ENCODE measurements at places on chromosomes 1 and 21.

GRCh38 chr1:30889511-30889910, 19.0 kb downstream of the SDC3 start:
- DNase-seq: no peak

- DNase-seq: no peak
These were observed 27.5 kb downstream of the KCTD3 start for GRCh38 chr1:215594640-215595039.

GRCh38 chr1:70509996-70510876, 99.2 kb downstream of the CTH start:
- DNase-seq: no peak

DNA sequence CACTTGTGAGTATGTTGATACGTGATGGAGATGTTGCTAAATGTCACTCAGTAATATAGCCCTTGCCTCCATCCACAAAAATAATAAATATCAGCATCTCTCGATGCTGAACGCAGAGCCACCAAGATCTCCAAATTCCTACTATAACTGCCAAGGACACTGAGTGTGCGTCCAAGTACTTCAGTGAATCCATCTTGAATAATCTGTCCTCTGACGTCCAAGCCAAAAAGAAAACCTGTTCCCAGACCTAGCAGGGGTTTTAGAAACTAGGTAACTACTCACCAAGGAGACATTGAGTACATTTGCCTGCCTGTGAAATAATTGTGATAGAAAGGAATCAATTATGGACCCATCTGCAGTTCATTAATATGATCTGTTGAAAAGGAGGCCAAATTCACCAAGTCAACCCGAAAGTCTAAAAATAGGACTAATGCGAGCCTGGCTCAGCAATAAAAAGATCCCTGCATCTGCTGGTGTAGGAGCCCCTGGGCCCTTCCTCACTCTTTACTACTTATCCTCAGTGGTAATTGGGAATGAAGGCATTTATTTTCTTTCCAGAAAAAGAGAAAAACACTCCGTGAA, 226.9 kb upstream of the IRF2BP2 start:
- DNase-seq: no peak

- DNase-seq: no peak
These were observed 127.3 kb upstream of the ADGRL4 start for GRCh38 chr1:79133774-79134364.

GRCh38 chr1:67941746-67942145, 108.5 kb upstream of the GNG12 start:
- no peak for DNase-seq

- no peak for DNase-seq
These were observed 48.4 kb downstream of the CCN1 start for GRCh38 chr1:85628791-85629531.

- DNase-seq: no peak
These were observed 96.3 kb downstream of the ST3GAL3 start for GRCh38 chr1:43803646-43804045.

DNA sequence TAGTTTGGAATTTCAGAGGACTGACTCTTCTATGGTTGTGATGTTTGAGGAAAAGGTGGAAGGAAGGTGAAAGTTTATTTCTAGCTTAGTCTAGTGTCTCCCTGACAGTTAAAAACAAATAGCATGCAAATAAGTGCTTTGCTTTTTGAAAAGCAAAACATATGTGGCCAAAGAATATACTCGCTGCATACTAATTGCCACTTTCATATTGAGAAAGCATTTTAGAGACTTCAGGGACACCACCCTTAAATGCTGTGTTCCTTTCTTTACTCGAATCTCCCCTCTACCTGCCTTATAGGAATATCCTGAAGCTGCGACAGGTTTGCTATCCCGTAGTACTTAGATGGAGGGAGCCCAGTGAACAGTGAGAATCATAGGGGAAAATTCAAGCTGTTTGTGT, 23.2 kb downstream of the GLUL start:
- no peak for DNase-seq

DNA sequence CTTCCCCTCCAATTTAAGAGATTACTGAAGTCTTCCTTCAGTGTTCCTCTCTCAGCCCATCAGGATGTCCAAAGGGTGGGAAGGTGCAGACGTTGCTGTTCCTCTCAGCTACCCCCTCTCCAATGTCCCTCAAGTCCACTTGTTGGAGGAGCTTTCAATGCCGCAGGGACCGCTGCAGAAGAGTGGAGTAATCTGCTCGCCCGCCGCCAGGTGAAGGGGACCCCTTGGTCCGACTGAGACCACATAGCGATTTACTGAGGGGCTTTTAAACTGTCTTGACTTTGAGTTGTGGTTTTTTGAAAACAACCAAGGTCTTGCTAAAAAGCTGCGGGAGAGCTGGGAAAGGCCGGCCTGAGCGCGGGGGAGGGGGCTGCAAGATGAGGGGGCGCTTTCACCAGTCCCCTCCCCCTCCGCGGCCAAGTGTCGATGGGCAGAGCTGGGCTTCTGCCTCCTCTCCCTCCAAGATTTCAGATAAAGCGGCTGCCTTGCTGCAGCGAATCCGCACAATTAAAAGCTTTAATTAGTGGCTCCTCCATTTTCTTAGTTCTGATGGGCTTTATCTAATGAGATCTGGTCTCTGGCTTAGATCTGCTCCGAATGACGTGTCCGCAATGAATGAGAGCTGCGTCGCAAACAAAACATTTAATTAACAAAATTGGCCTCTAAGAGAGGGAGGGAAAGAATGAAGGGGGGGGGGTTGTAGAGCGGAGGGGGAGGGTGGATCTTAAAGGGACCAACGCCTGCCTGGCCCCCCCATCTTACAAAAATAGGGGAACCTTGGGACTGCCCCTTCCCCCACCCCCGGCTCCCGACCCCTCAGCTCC, 5.9 kb downstream of the LMO4 start:
- no peak for DNase-seq

GRCh38 chr1:108047085-108047484, 82.1 kb upstream of the VAV3 start:
- DNase-seq: no peak

GRCh38 chr21:30962013-30962412, 76.3 kb downstream of the KRTAP19-8 start:
- DNase-seq: no peak

- no peak for DNase-seq
These were observed 38.1 kb upstream of the PTCH2 start for GRCh38 chr1:44881011-44881632.

DNA sequence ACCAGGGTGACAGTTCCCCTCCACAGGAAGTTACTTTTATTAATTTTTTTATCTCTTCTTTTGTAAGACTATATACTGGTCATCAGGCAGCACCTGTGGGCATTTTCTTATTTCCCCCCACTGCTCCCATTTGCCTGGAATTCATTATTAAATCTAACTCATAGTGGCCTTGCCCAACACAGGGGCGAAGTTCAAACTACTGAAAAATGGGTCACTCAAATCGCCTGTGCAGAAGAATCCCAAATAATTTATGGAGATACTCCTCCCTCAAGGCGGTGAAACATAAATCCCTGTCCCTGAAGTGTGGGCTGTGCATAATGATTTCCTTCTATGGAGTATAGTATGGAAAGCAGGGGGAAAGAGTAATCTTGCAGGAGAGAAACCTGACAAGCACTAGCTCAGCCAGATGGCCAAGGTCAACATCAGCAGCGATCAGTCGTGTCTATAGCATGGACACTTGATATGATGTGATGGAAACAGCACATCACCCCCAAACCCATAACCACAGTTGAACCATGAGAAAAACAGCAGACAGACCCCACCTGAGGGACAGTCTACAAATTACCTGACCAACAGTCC, 7.9 kb downstream of the CAMK2N1 start:
- DNase-seq: no peak

DNA sequence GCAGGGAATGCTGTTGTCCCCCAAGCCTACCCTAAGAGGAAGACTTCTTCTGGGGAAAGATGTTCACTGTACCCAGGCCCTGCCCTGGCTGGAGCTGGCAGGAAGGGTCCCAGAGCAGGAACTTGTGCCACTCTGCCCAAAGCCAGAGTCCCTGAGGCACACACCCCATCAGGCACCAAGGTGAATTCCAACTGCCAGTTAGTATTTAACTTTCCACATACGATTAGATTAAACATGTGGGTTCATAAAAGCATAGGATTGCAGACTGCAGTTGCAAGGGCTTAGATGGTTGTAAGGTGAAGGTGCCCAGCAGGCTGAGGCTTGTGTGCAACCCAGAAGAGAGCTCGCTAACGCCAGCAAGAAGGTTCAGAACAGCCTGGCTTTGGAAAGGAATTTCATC, at the start of gene KCNE2:
TSS of gene KCNE2 (plus strand) at position 274 of the 400 bp plus-strand sequence. CDS start 6,473 bp downstream, outside the sequence.
- no peak for DNase-seq

- no peak for DNase-seq
These were observed 29.0 kb downstream of the LMX1A start for GRCh38 chr1:165327538-165327937.

Measured in stimulated activated CD4-positive, alpha-beta T cell treated with anti-CD3 and anti-CD28 coated beads, TNF-alpha, amount 100 ng/mL, for 24 hours (primary cell).